Uterus (tissue), 4 donors: ENCODE measurements at places on chromosomes 6 and 20. TPM values are rescaled to one million over a fixed set of nuclear protein-coding genes. Genes with fewer than 3 reads are reported as not detected.

DNA sequence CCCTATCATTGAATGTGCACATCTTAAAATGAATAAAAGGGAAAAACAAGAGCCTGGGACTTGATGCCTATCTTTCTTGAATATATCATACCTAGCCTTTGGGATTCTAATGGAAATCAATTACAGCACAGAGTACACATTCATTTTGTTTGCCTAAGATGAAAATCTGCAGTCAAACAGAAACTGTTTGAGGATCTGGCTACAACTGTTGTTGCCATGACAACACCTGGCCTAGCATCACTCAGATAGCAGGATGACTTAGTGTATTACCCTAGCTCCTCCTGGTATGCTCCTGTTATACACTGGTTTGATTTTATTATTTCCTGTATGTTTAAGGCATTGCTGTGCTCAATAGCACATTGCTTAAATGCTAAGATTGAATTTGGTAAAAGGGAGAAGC is 71.5 kb upstream of the LAMP5 start:
- H3K27me3 ChIP-seq, result no peaks in the 10 kb centered on the region
- H3K36me3 ChIP-seq, result no peaks in the 10 kb centered on the region
- no peaks in the 10 kb centered on the region for H3K4me1 ChIP-seq
- H3K4me3 ChIP-seq, result no peak overlapping the region

DNA sequence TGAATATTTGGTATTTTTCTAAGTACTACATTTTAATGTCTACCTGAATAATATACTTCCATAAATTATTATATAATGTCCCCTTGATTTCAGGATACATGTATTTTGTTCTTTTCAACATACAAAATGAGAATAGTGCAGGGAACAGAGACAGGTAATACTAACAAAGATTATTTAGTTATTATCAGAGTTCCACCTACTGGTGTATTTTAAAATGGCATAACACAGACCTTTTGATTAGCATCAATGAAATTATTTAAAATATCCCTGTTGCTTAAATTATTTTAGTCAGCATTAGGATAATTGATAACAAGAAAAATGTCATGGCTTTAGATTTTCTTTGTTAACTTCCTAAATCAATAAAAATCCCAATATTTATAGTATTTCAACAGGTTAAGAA is 184.0 kb downstream of the PRDM13 start:
- no peaks in the 10 kb centered on the region for H3K27me3 ChIP-seq
- H3K4me1 ChIP-seq, result no peaks in the 10 kb centered on the region
- H3K27ac ChIP-seq, result no peak overlapping the region
- DNase-seq, result no peak
- H3K36me3 ChIP-seq, result no peaks in the 10 kb centered on the region
- H3K4me3 ChIP-seq, result no peak overlapping the region

DNA sequence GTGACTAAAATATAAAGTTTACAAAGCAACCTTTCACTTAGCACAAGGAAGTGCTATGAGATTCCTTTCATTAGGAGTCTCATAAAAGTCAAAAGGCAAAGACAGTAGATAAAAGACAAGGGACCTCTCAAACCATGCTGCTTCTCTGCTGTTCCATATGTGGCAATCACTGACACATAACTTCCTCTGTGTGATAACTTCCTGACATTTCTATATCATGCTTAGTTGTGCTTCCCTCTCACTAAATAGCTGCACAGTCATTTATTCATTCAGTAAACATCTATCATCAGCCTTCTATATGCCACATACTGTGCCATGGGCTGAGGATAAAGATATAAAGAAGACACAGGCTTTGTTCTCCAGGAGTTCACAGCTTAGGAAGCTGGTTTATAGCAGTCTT is 214.8 kb upstream of the GRIK2 start:
- H3K27me3 ChIP-seq, result no peaks in the 10 kb centered on the region
- no peak for DNase-seq
- no peaks in the 10 kb centered on the region for H3K36me3 ChIP-seq
- H3K4me3 ChIP-seq, result no peak overlapping the region

Gene BMP2
- total RNA-seq, result 17.0 TPM

DNA sequence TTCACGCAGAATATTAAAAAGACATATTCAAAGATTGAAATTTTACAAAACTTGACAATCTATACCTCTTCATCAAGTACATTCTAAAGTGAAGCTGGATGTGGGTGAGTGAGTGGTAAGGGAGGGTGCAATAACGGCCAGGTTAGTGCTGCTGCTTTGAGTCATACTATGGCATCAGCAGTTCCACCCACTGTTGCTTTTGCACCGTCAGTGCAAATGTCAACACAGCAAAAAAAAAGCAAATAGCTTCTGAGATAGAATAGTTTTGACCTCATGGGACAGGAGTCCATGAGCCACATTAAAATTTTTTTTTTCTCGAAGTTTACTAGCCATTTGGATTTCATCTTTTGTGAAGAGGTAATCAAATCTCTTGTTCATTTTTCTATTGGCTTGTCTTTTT is 31.8 kb downstream of the PSMF1 start:
- DNase-seq, result no peak
- no peaks in the 10 kb centered on the region for H3K4me1 ChIP-seq
- H3K27ac ChIP-seq, result no peak overlapping the region
- no peak overlapping the region for H3K4me3 ChIP-seq

Gene PTCHD4
- total RNA-seq, result 0.29 TPM

GRCh38 chr6:108622641-108623298 is 62.1 kb downstream of the FOXO3 start:
- H3K36me3 ChIP-seq, result no peaks in the 10 kb centered on the region
- peak; percentile 73 for DNase-seq
- H3K4me1 ChIP-seq, result peaks cover 15% of the 10 kb centered on the region
- H3K27ac ChIP-seq, result peak overlapping the region; percentile 60
- H3K4me3 ChIP-seq, result no peak overlapping the region
- H3K27me3 ChIP-seq, result no peaks in the 10 kb centered on the region

DNA sequence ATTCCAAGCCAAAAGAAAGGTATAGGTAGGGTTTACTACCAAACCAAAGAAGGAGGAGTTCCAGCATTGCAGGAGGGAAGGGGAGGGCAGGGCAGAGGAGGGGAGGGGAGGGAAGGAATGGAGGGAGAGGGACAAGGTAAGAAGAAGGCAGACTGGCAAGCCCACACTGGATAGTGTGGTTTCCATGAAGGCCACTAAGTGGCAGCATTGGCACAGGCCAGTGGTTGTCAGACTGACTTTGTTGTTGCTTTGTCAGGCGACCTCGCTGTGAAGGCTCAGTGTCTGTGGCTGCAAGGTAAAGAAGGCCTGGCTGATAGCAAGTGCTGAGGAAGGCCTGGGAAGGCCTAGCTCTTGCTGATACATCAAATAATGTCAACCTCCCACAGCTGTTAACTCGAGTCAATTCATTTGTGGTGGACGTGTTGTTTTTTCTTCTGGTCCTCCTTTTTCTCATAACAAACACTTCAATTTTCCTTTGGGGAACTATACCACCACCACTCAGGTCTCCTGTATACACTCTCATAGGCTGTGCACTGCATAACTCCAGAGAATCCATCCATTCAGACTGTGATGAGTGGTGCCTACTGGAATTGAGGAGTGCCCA is 7.7 kb upstream of the ZNF334 start:
- H3K27me3 ChIP-seq, result peaks cover 3% of the 10 kb centered on the region
- no peaks in the 10 kb centered on the region for H3K36me3 ChIP-seq
- H3K4me3 ChIP-seq, result no peak overlapping the region
- no peak for DNase-seq

- H3K27ac ChIP-seq, result no peak overlapping the region
- H3K36me3 ChIP-seq, result no peaks in the 10 kb centered on the region
- no peak overlapping the region for H3K4me3 ChIP-seq
- peaks cover 13% of the 10 kb centered on the region for H3K27me3 ChIP-seq
- no peak for DNase-seq
Observed at GRCh38 chr6:28709478-28710349, 184.0 kb downstream of the GPX5 start.

DNA sequence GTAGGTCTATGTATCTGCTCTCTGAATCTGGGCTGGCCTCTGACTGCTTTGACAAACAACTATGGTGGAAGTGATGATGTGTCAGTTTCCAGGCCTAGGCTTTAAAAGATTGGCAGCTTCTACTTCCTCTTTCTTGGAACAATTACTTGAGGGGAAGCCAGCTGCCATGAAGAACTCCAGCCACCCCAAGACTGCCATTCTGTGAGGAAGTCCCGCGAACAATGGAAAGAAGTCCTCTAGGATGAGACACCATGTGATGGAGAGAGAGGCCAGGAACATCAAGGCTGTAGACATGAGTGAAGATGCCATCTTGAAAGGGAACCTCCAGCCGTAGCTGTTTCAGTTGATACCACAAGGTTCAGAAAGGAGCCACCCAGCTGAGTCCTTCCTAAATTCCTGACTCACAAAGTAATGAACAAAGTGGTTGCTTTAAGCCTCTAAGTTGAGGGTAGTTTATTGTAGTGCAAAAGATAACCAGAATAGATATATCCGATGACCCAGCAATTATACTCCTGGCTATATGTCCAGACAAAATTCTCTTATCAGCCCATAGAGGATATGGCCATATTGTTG is 15.3 kb upstream of the TCF15 start:
- no peaks in the 10 kb centered on the region for H3K4me1 ChIP-seq
- H3K27me3 ChIP-seq, result no peaks in the 10 kb centered on the region
- DNase-seq, result no peak
- no peak overlapping the region for H3K4me3 ChIP-seq
- H3K36me3 ChIP-seq, result no peaks in the 10 kb centered on the region

Gene XPO5
- total RNA-seq, result 37.1 TPM

Gene AGER
- total RNA-seq, result not detected

- H3K4me1 ChIP-seq, result no peaks in the 10 kb centered on the region
- H3K27me3 ChIP-seq, result no peaks in the 10 kb centered on the region
- no peaks in the 10 kb centered on the region for H3K36me3 ChIP-seq
- no peak for DNase-seq
Observed at GRCh38 chr20:46621492-46621891, 29.8 kb downstream of the SLC13A3 start.

Gene XKR7
- total RNA-seq, result not detected

Gene RGS17
- 0.91 TPM for total RNA-seq

Gene RPS6KA2
- 71.5 TPM for total RNA-seq
